ENCODE measurements at places on chromosomes 2 and 18. TPM values are rescaled to one million over a fixed set of nuclear protein-coding genes. Genes with fewer than 3 reads are reported as not detected.

Gene SLC35F5
- 223 TPM for total RNA-seq

Gene CD8A
- 0.07 TPM for total RNA-seq

Gene KIAA2012
- not detected for total RNA-seq

Gene DUSP11
- total RNA-seq, result 20.3 TPM

Gene RTN4
- total RNA-seq, result 440 TPM

Gene RAMP1
- total RNA-seq, result 3.7 TPM

Gene RFX8
- 6.4 TPM for total RNA-seq

Gene RNF25
- 21.2 TPM for total RNA-seq

Gene UGT1A7
- total RNA-seq, result 0.96 TPM

Gene TIMM21
- total RNA-seq, result 27.2 TPM

Gene SFXN5
- total RNA-seq, result 11.6 TPM

Gene EGR4
- total RNA-seq, result not detected

Gene C1QL2
- total RNA-seq, result not detected

Gene BAZ2B
- total RNA-seq, result 38.6 TPM

Gene RSAD2
- 0.33 TPM for total RNA-seq

Gene CYP26B1
- total RNA-seq, result 1.1 TPM

Gene DYNAP
- not detected for total RNA-seq

Gene ACP1
- 77.6 TPM for total RNA-seq

Gene ACVR1
- total RNA-seq, result 62.4 TPM

Gene CCDC148
- 0.43 TPM for total RNA-seq

Gene BCL2L11
- 2.4 TPM for total RNA-seq

Gene GAREM2
- 2.4 TPM for total RNA-seq

Gene TTC21B
- total RNA-seq, result 35.3 TPM

Gene CYS1
- 2.6 TPM for total RNA-seq

Gene DNMT3A
- 18.0 TPM for total RNA-seq

Gene IL37
- total RNA-seq, result not detected

Gene SERPINB2
- total RNA-seq, result 14.4 TPM

Gene NYAP2
- total RNA-seq, result not detected

Gene HAAO
- total RNA-seq, result 0.85 TPM

Data from smooth muscle cell of the pulmonary artery (primary cell).